Parietal lobe (tissue), 2 donors: ENCODE measurements at places on chromosomes 1 and 21. TPM values are rescaled to one million over a fixed set of nuclear protein-coding genes. Genes with fewer than 3 reads are reported as not detected.

The C1orf116 gene
- under 0.01 TPM for total RNA-seq

The FAM131C gene
- total RNA-seq, result 1.9 TPM

The CD46 gene
- 238 TPM for total RNA-seq

The DEPDC1 gene
- total RNA-seq, result 4.7 TPM

The CCDC185 gene
- not detected for total RNA-seq

The ZNF648 gene
- total RNA-seq, result 0.31 TPM

The RHBG gene
- not detected for total RNA-seq

The CHIA gene
- not detected for total RNA-seq

The DNAI4 gene
- total RNA-seq, result 16.0 TPM

The OR2G2 gene
- not detected for total RNA-seq

The HSD3B2 gene
- not detected for total RNA-seq

The PLPPR5 gene
- 87.6 TPM for total RNA-seq

The CRYAA gene
- not detected for total RNA-seq

The PCBP3 gene
- total RNA-seq, result 8.1 TPM

The BRINP2 gene
- 24.7 TPM for total RNA-seq

The FCRL1 gene
- total RNA-seq, result not detected

The LCA5L gene
- total RNA-seq, result not detected

The LCE1A gene
- not detected for total RNA-seq

The EXOSC10 gene
- 90.1 TPM for total RNA-seq

The PAQR6 gene
- total RNA-seq, result 6.6 TPM

The RGS16 gene
- 0.94 TPM for total RNA-seq

The FUBP1 gene
- total RNA-seq, result 495 TPM

The CDCA8 gene
- total RNA-seq, result 1.9 TPM

The ENO1 gene
- 225 TPM for total RNA-seq

The L1TD1 gene
- total RNA-seq, result not detected

The OR2T29 gene
- not detected for total RNA-seq

The BCAR3 gene
- total RNA-seq, result 7.2 TPM

The SYT14 gene
- total RNA-seq, result 75.1 TPM

The ID3 gene
- 11.9 TPM for total RNA-seq

The GLIS1 gene
- total RNA-seq, result not detected

The PHC2 gene
- total RNA-seq, result 59.8 TPM

The FLG2 gene
- total RNA-seq, result not detected

The DIO1 gene
- not detected for total RNA-seq
